Suppressor macrophage (primary cell): ENCODE measurements at places on chromosomes 6 and 20.

- no peak for DNase-seq
Measured at GRCh38 chr6:95723638-95724037, 146.3 kb downstream of the MANEA start.

GRCh38 chr6:11942185-11942864 lies 69.8 kb upstream of the HIVEP1 start:
- DNase-seq = no peak

GRCh38 chr6:41201764-41202173 lies 820 bp upstream of the TREML2 start:
- peak; percentile 55 for DNase-seq

DNA sequence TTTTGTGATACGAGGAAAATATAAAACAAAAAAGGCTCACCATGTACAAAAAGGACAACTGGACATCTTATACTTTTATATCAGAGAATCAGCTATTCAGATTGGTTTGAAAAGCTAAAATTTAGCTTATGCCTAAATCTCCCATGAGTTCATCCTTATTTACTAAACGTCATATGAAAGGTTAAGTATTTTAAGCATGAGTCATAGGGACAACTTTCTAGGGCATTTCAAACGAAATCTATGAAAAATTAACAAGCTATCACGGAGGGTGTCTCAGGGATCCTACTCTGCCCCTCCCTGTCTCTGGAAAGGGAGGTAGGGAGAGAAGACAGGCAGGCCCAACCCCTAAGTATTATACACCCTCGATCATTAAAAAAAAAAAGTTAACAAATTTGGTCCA lies 124.1 kb upstream of the LOC128125822 start:
- no peak for DNase-seq

GRCh38 chr6:161327360-161327953 lies 53.6 kb upstream of the AGPAT4 start:
- DNase-seq = no peak

DNA sequence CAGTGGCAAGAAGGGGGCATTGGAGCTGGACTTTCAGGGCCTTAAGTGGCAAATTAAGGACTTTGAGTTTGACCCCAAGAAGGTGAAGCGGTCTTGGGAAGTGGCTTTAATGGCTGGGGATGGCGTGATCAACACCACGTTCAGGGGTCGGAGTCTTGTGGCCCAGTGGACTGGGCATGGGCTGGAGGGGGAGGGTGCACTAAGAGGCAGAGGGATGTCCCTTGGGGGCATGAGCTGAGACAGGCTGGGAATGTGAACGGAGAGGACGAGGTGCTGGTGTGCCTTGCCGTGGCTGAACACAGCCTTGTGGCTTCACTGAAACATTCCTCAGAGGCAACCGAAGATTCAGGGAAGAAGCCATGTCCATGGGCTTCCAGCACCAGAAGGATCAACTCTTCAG lies 227.0 kb downstream of the SYNDIG1 start:
- no peak for DNase-seq

DNA sequence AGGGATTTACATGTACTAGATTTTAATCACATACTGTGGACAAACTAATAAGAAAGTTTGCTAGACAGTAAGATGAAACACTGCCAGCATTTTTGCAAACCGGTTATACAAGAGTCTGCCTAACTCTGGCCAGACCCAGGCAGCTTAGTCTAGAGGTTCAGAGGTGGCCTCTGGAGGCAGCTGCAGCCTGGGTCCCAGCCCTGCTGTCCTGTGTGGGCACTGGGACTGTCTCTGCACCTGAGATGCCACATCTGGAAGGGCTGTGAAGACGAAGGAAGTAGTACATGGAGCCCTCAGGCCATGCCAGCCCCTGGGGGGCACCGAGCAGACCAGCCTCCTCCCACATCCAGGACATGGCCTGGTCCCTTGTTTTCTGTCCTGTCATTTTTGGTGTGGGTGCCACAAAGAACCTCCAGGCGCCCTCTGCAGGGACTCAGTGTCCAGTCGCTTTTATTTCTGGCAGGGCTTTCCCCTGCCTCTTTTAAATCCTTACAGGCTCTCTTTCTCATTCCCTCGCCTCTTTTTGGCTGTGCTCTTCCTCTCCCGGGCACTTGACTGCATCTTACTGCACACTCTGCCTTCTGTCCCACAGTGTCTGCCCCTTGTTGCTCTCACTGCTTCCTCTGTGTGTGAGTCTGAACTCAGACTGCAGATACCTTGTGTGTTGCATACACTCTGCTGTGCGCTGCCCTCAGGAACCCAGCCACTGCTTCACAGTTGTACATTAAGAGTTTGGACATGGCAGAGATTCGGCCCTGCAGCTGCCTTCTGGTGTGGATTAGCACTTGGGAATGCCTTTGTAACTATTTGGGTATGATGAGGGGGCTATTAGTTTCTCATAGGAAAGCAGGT lies 216.7 kb downstream of the ZDHHC14 start:
- peak; percentile 76 for DNase-seq

GRCh38 chr6:14758421-14759081 lies 487.3 kb upstream of the JARID2 start:
- peak; percentile 60 for DNase-seq

- DNase-seq = no peak
Measured at GRCh38 chr6:11822346-11822745, 43.7 kb upstream of the ADTRP start.
